ENCODE measurements at places on chromosomes 11 and 22. TPM values are rescaled to one million over a fixed set of nuclear protein-coding genes. Genes with fewer than 3 reads are reported as not detected.

DNA sequence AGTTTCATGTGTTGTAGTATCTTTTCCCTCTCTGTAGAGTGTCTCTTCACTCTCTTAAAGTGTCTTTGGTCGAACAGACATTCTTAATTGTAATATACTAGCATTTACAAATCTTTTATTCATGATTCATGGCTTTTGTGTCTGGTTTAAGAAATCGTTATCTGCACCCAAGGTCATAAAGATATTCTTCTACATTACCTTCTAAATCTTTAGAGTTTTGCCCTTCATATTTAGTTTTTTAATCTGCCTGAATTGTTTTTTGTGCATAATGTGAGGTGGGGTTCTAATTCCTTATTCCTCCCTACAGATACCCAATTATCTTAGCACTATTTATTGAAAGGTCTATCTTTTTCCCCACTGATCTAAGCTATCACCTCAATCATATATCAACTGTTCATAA, 9.0 kb upstream of the NNMT start:
- no peak for DNase-seq

GRCh38 chr11:9922806-9923205, 258.9 kb downstream of the SWAP70 start:
- DNase-seq, result no peak

GRCh38 chr11:93059117-93059957, 89.9 kb downstream of the MTNR1B start:
- peak; percentile 90 for DNase-seq

- DNase-seq, result no peak
These were observed 278.1 kb upstream of the FAT3 start for GRCh38 chr11:91946397-91946951.

- DNase-seq, result no peak
These were observed 53.3 kb upstream of the GLYAT start for GRCh38 chr11:58784995-58785394.

DNA sequence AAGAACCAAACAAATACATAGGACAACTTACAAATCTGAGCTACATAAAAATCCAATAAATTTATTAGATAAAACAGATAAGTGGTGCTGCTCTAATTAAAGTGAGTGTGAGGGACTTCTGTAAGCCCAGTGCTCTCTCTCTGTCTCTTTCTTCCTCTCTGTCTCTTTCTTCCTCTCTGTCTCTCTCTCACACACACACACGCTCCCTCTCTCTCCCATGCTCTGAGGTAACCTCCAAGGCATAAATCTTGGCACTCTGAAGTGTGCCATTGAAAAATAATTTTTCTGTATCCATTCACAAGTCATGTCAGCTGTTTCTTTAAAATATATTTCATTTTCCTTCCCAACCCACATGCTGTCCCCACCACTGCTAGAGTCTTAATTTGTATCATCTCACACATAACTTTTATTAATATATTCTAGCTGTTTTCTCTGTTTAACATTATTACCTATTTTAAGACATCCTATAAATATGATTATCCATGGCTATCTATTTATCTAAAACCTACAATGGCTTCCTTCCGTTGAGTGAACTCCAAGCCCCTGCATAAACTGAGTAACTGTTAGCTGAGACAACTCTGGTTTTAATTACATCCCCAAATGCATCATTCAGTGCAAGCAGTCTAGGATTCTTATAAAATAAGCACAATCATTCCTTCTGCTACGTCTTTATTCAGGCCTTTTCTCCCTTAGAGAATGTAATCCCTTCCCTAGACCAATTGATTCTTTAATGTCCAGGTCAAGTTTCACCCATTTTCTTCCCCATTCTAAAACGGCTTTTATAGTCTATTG, 57.4 kb upstream of the SLC5A12 start:
- no peak for DNase-seq

- DNase-seq, result peak; percentile 83
These were observed 19.8 kb upstream of the PLET1 start for GRCh38 chr11:112280268-112281126.

- no peak for DNase-seq
These were observed 552 bp downstream of the CNIH2 start for GRCh38 chr11:66278363-66279091.

DNA sequence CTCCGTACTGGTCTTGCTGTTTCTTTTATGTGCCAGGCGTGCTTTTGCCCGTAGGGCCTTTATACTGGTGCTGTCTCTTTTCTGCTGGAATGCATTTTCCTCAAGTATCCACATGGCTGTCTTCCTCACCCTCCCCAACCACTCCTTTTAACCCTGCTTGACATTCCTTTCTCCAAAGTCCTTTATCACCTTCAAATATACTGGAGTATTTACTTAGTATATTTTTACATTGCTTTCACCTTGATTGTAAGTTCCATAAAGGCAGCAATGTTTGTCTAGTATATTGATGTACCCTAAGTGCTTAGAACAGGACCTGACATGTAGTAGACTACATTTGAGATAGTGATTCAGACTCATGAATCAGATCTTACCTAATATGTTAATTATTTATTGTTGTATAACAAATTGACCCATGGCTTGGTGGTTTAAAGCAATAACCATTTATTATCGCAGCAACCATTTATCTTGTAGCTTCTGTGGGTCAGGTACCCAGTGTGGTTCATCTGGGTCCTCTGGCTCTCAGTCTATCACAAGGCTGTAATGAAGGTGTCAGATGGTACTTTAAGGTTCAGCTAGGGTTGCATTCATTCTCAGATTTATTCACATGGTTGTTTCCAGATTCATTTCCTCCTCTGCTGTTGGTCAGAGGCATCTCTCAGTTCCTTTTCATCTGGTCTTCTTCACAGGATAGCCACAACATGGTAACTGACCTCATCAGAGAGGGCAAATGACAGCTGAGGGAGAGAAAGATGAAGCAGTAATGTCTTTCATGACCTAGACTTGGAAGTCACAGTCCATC, 34.2 kb downstream of the DDX10 start:
- no peak for DNase-seq

DNA sequence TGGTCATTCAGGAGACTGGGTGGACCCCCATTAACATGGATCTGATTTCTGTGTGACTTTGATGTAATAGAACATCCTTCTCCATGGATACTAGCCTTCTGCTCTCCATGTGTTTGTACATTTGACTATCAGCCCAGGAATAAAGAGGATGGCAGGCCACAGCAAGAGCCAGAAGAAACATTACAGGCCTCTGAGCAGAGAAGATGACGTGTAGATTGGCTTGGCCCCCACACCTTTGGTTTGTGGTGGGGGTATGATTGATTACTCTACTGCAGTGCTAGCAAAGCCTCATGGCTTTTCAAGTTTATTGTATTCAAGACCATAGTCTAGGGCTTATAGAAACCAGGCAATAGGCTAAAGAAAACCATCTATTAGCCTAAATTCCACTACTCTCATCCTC, 77.0 kb downstream of the GRAMD1B start:
- peak; percentile 42 for DNase-seq

DNA sequence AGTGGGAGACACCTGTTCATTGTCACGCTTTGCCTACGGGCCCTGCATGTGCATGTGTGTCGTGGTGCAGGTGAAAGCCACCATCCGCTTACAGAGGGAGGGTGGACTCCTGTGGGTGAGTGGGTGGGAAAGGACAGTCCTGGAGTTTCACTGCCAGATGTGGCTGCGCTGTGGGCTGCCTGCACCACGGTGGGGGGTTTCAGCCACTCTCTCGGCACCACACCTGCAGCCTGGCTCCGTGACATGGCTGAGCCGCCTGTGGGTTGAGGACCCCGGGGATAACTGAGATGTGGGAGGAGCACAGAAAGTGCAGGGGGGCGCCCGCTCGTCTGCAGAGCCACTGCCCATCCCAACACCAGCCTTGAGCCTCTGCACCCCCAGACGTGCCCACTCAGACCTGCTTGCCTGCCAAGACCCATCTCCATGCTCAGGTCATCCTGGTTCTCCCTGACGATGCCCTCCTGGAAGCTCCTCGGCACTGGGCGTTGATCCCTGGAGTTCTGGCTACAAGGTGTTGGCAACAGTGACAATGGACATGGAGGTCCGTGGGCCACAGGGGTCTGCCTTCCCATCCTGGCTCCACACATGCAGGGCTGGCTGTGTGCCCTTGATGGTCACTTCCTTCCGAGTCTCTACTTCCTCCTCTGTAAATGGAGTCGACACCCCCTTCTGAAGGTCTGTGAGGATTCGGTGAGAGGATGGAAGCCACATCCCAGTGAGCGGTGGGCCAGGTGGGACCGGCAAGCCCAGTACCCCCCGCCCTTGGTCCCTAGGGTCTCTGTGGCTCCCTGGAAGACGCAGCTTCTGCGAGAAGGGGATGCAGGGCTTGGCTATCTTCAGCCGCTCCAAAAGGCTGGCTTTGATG, 1007.0 kb downstream of the BRD1 start:
- no peak for DNase-seq

DNA sequence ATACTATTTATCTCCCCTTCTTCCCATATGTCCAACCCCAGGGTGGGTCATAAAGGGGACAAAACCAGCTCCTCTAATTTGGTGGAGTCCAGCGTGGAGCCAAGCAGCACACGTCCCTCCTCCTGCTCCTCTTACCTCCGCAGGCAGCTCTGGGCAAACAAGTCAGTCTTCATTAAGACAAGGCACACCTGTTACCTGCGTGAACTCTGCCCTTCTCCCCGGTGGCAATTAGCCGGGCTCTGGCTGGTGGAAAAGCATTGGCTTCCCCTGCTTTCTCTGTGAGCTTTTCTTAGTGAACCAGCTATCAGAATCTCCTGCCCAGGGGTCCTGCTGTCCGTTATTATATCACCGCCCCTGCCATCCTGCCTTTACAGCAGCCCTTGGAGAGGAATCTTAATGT, 418.7 kb upstream of the CADM1 start:
- DNase-seq, result no peak

- DNase-seq, result no peak
These were observed 53.7 kb downstream of the TECTA start for GRCh38 chr11:121154486-121155314.

DNA sequence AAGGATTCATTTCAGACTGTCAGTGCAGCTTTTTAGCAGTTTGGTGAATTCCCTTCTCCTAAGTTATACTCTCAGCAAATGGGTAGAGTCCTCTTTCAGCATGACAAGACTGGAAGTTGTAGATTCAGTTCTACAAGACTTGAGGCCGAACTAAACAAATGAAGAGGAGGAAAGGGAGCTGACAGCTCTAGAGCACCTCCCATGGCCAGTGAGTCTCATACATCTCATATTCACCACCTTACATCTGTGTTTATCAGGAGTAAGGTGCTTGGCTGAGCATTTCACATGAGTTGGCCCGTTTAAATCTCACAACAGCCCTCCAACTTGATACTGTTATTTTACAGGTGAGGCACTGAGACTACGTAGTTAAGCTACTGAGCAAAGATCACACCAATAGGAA, 30.4 kb downstream of the SEZ6L start:
- DNase-seq, result no peak

GRCh38 chr11:95522874-95523273, 266.7 kb downstream of the FAM76B start:
- DNase-seq, result peak; percentile 45

- no peak for DNase-seq
These were observed 22.5 kb downstream of the RHOD start for GRCh38 chr11:67079065-67079705.

DNA sequence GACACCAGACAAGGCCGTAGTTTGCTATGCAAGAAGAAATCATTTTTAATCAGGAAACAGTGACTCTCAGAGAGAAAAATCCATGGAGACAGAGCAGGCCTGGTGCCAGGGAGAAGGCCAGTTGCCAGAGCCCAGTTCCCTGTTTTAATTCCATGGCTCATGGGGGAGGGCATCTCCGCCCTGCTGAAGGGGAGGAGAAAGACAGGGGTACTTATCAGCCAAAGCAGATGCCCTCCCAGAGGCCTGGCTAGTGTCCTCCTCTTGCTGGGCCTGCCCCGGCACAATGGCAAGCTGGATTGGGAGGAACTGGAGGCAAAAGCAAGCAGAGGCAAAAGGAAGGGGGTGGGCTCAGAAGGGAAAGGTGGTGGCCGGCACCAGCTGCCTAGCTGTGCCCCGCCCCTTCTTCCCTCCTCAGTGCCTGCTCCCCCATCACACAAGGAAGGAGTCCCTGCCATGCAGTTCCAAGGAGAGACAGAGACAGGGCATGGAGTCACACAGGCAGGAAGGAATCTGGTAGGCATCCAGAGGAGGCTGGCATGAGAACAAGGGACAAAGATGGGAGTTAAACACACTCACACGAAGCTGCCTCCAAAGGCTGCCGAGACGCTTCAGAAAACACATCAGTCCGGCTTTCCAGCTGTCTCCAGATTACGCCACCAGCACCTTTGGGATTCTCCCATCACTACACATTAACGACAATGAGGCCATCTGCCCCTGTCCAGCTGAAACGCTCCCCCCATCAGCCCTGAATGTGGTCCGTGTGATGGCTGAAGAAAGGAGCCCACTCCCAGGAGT, 591.8 kb downstream of the BUD13 start:
- DNase-seq, result no peak

- peak; percentile 34 for DNase-seq
These were observed 18.5 kb downstream of the ENDOD1 start for GRCh38 chr11:95108159-95108611.

DNA sequence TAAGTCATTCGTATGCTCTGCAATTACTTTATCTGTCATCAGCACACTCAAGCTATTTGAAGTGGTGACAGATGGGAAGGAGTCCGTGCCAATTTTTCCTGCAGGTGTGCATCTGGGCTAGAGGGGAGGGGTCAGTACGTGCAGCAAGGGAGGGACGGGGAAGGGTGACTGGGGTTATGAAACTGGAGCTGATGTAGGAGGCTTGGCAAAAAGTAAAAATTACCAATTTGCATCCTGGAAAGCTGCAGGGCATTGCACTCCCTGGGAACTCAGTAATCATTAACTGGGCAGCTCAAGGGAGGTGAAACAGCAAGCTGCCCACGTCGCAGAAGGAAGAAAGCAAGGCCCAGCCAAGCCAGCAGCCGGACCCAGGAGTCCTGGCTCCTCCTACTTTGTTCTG, 87.1 kb upstream of the TMEM45B start:
- no peak for DNase-seq

GRCh38 chr11:98107736-98108135, 913.0 kb upstream of the CNTN5 start:
- DNase-seq, result no peak

GRCh38 chr11:61134801-61135257, 26.4 kb downstream of the VPS37C start:
- DNase-seq, result no peak

- DNase-seq, result peak; percentile 99
These were observed 4.8 kb upstream of the ELFN2 start for GRCh38 chr22:37431801-37432707.

GRCh38 chr11:30585892-30586250, 282 bp downstream of the MPPED2 start:
- DNase-seq, result no peak

- no peak for DNase-seq
These were observed 31.2 kb downstream of the KCNJ4 start for GRCh38 chr22:38423512-38424503.

GRCh38 chr11:72263361-72263760, 19.4 kb upstream of the PHOX2A start:
- DNase-seq, result peak; percentile 82

Gene NXPE1
- not detected for total RNA-seq

Gene TPBGL
- total RNA-seq, result not detected

Gene E2F8
- total RNA-seq, result 1.1 TPM

Gene MMP27
- total RNA-seq, result not detected

Gene MOGAT2
- not detected for total RNA-seq

Gene OR51I1
- not detected for total RNA-seq

Gene HTR3A
- total RNA-seq, result not detected

Gene NDUFS3
- total RNA-seq, result 77.1 TPM

Gene CFAP68
- 10.2 TPM for total RNA-seq

Gene TSPAN32
- not detected for total RNA-seq

Gene CARNS1
- total RNA-seq, result under 0.01 TPM

Gene SHISAL1
- total RNA-seq, result 1.1 TPM

Gene TMEM191B
- 0.28 TPM for total RNA-seq

Gene GLYATL2
- total RNA-seq, result 0.36 TPM
